ENCODE measurements at places on chromosomes 4 and X.

DNA sequence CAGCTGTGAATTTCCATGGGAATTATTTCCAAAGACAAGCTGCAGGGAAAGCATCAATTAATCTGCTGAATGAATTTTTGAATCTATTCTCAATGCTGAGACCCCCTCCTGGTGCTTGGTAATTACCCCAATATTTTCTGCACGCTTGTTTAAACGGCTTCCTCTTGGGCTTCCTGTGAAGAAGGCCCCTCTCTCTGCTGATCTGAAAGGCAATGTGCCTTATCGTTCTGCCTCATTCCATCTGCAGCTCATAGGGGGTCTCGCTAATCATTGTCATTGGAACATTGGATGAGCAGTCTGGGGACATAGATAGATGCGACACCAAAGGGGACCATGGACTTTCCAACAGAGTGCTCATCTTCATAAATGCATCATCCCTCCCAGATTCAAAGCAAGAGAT lies 851.6 kb downstream of the PDHA2 start:
- no peak for DNase-seq

DNA sequence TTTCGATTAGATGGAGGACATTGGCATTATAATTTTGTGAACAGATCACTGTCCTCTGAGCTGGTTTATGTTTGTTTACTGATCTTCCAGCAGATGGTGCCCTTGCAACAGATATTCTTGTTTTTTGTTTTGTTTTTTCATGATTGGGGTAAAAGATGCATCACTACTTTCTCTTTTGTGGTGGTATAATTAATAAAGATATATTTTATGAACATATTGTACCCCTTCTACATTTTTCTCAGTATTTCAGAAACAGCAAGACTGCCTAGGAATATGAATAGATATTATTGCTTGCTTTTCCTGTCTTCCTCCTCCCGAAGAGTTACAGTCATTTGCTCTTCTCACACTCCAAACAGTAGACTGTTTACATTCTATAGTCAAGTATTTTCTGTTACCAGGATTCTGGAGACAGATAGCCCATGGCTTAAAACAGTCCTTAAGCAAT lies 905.2 kb downstream of the TRAM1L1 start:
- DNase-seq = peak; percentile 10

DNA sequence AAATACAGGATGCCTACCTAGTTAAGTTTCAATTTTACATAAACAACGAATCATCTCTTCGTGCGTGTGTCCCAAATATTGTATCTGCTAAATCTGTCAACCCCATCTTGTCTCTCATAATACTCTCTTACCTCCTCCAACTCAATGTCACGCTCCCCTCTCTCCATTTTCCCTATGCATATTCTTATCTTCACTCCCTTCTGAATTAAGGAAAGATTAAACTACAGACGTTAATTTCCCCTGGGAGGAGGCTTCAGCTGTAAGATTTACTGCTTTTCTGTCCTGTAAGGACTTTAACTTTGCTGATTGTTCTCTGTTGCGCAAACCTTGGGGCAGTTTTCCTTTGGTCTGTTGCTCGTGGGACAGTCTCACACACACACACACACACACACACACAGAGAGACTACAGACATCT lies 455 bp upstream of the ABCB7 start:
- DNase-seq = peak; percentile 11

DNA sequence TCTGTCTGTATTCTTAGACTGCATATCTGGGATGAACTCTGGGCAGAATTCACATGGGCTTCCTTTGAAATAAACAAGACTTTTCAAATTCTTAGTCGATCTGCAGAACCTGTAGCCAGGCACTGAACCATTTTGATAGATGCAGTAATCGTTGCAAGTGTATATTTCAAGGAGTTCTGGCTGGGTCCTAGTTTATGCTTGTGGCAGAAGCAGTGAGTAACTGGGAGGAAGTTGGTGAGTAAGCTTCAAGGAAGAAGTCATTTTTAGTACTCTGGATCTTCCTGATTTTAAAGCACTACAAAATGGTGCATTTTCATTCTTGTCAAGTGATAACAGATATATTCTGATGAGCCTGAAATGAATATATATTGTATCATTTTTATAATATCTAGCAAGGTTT lies 9.5 kb downstream of the HPRT1 start:
- DNase-seq = peak; percentile 43

DNA sequence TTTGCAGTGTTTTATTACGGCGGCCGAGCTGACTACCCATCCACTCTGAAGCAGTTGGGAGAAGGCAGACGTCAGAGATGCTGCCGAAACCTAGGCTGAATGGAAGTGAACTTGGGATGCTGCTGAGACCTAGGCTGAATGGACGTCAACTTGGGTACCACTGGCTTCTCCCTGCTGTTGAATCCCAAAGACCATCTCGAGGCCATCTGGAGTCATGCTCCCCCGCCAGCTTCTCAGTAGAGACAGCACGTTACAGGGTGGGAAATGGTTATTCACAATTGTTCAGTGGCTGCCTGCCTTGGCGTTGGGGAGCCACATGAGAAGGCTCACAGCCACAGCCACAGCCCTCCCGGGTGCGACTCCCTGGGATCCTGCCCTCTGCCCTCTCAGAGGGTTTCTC lies 40.9 kb downstream of the P2RY8 start:
- DNase-seq = no peak

DNA sequence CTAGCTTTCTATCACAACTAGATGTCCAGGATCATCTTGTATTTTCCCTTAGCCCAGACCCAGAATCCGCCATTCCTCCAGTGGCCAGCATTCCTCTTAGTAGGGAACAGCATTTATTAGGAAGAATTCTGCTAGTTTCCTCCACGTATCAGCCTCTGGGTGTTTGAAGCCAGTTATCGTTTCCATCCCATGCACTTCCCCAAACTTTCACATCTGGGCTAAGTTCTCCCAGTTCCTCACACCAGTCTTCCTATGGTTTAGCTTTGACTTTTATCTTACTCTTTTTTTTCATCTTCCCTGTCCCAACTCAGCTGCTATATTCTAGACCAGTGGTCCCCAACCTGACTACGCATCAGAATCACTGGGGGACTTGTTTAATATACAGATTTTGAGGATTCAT lies 53.5 kb upstream of the PRSS48 start:
- no peak for DNase-seq

DNA sequence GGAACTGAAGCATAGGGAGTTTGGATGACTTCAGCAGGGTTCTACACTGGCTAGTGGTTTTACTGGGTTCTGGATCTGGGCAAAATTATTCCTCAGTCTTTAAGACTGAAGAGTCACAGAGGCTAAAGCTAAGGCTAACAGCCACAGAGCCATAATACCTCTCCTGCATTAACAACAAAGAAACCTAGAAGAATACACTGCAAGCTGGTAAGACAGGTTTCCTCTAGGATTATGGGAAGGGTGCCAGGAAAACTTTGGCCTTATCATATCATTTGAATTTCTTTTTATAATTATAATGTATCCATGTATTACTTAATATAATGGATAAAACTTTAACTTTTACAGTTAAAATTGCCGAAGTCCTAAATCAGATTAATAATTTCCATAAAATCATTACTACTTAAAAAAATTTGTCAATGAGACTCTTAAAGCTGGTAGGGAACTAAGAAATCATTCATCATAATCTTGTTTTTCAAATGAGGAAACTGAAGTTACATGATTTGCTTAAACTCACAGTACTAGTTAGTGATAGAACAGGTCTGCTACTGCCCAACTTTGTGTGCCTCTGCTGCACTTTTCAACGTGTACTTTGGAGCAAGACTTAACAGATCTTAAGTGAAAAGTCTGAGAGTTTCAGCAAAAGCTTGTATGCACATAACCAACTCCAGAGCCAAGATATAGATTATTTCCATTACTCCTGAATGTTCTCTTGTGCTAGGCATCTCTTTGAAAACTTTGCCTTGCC lies 24.2 kb upstream of the PGRMC2 start:
- no peak for DNase-seq

- no peak for DNase-seq
Observed at GRCh38 chr4:2132438-2132837, 73.3 kb downstream of the NAT8L start.

- DNase-seq = no peak
Observed at GRCh38 chr4:89173336-89174090, 62.2 kb downstream of the TIGD2 start.

- peak; percentile 86 for DNase-seq
Observed at GRCh38 chr4:156888762-156889161, 82.8 kb downstream of the PDGFC start.

DNA sequence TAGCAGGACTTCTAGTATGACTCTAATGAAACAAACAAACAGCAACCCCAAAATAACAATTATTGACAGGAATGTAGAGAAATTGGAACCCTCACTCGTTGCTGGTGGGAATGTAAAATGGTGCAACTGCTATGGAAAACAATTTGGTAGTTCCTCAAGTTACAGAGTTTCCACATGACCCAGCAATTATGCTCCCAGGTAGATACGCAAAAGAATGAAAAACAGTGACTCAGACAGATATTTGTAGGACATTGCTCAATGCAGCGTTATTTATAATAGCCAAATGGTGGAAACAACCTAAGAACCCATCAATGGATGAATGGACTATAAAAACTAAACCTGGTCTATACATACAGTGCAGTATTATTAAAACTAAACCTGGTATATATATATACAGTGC lies 646.1 kb upstream of the FRG1 start:
- DNase-seq = no peak

DNA sequence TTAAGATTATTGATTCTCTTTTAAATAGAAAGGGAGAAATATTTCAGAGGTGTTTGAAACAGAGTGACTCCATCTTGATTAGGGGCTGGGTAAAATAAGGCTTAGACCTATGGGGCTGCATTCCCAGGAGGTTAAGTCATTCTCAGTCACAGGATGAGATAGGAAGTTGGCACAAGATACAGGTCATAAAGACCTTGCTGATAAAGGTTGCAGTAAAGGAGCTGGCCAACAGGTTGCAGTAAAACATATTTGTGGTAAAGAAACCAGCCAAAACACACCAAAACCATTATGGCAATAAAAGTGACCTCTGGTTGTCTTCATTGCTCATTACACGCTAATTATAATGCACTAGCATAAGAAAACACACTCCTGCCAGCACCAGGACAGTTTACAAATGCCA lies 165.0 kb downstream of the SPIN4 start:
- DNase-seq = no peak

DNA sequence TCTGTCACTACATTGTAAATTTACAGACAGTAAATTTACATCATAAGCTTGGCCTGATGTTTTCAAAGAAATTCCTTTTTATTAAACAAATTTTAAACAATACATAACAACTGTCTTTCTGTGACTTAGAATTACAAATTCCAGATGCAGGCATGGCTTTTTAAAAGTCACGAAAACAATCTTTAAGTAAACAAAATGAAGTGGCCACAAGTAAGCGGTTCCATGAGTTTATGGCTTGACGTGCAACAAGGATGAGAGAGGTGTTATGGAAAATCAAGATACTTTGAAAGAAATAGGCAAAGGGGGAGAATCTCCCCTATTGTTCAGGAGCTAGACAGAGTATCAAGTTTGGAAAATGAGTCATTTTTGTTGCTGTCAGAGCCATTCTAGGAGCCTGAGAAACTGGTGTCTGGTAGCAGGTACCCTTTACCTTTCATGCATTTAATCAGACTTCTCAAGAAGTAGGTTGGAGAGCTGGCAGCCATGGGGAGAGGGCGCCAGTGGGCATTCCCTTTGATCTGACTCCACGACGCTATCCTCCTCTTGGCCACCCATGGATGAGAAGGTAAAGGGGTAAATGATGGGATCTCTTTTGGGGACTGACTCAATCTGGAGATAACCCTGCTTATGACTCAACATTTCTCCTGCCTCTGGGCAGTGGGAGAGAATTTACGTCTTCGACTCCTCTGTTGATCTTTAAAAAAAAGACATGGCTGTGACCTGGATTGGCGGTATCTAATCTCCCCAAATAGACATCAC lies 217.2 kb downstream of the SPRY1 start:
- peak; percentile 9 for DNase-seq
